Left lung (tissue), 14 donors: ENCODE measurements at places on chromosomes 12 and 14. TPM values are rescaled to one million over a fixed set of nuclear protein-coding genes. Genes with fewer than 3 reads are reported as not detected.

Gene BHLHE41
- total RNA-seq = 17.0 TPM

DNA sequence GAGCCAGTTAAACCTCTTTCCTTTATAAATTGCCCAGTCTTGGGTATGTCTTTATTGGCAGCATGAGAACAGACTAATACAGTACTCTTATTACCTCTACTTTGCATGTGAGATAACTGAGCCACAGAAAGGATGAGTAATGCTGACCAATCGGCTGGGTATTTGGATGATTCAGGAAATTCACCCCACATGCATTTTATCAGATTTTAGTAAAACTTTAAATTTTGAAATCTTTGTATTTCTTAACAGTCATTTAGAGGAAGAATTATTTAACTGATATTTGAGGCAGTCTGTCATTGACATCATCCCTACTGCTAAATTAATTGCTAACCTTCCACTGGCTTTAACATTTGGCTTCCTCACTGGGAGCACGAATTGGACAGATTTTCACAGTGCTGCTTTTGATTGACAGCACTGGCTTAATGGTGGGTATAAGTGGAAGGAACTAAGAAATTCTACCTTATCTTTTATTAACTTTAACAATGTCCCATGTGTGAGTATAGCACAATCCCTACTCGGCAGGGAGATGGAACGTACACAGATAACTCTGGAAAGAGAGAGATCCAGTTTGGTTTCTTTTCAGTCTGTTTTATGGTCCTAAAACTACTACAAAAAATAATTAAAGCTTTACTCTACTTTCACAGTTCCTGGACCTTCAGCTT, 261.0 kb downstream of the DACT1 start:
- H3K4me3 ChIP-seq = no peak overlapping the region
- H3K4me1 ChIP-seq = peaks cover 3% of the 10 kb centered on the region
- DNase-seq = no peak
- H3K27ac ChIP-seq = no peak overlapping the region
- no peaks in the 10 kb centered on the region for H3K36me3 ChIP-seq
- no peaks in the 10 kb centered on the region for H3K27me3 ChIP-seq

Gene ZNF385A
- total RNA-seq = 18.1 TPM

DNA sequence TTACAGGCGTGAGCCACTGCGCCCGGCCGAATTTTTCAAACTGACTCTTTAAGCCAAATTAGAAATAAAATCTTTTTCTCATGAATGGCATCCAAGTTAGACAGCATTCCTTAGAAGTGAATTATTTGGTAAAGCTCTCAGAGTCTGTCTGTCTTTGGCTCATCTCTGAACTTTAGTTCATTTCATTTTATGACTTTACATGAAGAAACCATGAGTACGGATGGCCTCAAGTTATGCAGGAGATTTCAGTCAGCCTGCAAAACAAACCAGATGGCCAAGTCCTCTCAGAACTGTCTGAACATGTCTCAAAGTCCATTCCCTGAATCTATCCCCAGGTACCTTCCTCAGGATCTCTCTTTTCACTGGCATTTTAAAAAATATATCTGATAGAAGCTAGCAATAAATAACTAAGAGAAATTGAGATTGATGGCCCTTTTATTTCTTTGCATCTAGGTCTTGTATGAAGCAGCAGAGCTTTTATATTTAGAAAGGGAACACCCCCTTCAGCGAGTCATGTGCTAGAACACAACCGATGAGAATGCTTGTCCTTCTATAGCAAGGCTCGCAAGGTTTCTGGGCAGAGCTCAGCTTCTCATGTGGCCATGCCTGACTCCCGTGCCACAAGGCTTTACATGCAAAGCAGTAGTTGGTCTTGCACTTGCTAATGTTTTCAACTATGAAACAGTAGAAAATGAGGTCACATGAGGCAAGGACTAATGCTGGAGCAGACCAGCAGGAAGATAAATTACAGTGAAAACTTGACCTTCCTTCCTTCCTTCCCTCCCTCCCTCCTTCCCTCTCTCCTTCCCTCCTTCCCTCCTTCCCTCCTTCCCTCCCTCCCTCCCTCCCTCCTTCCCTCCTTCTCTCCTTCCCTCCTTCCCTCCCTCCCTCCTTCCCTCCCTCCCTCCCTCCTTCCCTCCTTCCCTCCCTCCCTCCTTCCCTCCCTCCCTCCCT, 125.0 kb downstream of the AKAP6 start:
- H3K27ac ChIP-seq = no peak overlapping the region
- DNase-seq = no peak
- no peaks in the 10 kb centered on the region for H3K4me1 ChIP-seq
- no peaks in the 10 kb centered on the region for H3K36me3 ChIP-seq
- H3K27me3 ChIP-seq = no peaks in the 10 kb centered on the region
- H3K4me3 ChIP-seq = no peak overlapping the region

Gene TSPAN8
- 7.5 TPM for total RNA-seq

Gene TSPAN9
- 35.6 TPM for total RNA-seq

- no peak overlapping the region for H3K4me3 ChIP-seq
- H3K36me3 ChIP-seq = peaks cover 5% of the 10 kb centered on the region
- peaks cover 58% of the 10 kb centered on the region for H3K4me1 ChIP-seq
- peaks cover 36% of the 10 kb centered on the region for H3K27me3 ChIP-seq
These were observed 4.1 kb downstream of the CKB start for GRCh38 chr14:103518422-103519042.

Gene RNASE4
- total RNA-seq = 17.9 TPM

DNA sequence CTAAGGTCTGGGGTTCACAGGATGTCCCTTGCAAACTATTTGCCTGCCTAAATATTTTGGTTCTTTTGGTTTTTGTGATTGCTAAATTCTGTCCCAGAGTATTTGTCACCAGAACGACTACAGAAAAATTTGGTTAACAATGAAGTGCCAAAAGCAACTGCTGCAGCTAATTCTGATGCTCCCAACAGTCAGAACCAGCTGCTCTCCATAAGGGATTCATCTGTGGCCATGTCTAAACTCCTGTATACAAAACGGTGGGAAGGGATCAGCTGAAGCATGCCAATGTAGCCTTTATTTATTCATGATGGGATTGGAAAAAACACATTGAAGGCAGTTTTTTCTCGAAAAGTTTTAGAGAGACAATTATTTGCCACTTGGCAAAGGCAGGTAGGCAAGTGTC, 29.3 kb upstream of the PELI2 start:
- H3K4me1 ChIP-seq = peaks cover 15% of the 10 kb centered on the region
- H3K36me3 ChIP-seq = no peaks in the 10 kb centered on the region
- no peaks in the 10 kb centered on the region for H3K27me3 ChIP-seq
- no peak overlapping the region for H3K27ac ChIP-seq
- no peak overlapping the region for H3K4me3 ChIP-seq

DNA sequence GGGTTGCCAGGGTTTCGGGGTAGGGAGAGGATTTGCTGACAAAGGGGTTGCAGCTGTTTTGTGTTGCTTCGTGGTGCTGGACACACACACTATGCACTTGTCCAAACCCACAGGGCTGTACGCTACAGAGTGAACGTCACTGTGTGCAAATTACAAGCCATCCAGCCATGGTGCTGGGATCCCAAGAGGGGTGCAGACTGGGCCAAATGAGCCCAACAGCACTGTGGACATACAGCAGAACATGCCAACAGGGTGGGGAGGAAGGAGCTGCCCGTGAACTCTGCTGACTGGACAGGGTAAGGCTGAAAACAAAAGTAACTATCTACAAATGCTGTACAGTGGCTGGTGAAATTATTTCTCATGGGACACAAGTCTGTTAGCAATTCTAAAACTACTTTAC, 25.2 kb downstream of the POLE start:
- H3K27ac ChIP-seq = no peak overlapping the region
- no peaks in the 10 kb centered on the region for H3K36me3 ChIP-seq
- no peaks in the 10 kb centered on the region for H3K27me3 ChIP-seq
